CD4-positive, alpha-beta T cell treated with Interferon gamma for 1 hour (primary cell): ENCODE measurements at places on chromosomes 1 and 21.

DNA sequence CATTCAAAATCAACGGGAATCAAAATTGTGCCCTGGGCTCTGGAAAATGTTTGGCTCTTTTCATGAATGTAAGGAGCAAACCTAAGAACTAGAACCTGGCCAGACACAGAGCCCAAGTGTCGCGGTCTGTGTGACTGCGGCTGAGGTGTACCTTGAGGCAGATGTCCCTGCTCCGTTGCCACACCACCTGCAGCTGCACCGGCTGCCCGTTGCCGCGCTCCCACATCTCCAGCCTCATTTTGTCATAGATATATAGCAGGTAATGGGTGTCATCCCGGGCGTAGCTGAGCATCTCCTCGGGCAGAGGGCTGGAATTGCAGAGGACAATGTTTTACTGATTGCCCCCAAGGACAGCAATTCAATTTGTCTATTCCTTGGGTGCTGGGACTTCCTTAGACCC, 18.7 kb downstream of the EXOSC10 start:
- no peak for DNase-seq

DNA sequence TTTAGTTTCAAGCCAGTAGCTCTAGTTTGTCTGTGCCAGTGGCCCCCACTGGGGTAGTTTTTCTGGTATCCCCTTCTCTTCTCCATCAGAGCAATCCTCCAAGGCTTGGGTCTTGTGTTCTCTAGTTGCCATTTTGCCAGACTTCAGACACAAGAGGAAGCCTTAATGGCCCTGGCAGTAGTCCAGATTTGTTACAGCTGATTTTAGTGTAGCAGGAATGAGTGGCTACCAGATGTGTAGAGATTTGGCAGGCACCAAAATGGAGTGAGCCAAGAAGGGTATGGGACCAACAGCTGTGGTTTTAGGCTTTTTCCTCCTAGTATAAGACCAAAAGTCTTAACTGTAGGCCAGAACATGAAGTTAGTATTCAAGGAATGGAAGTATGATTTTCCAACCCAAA, 56.8 kb downstream of the ACP6 start:
- no peak for DNase-seq

DNA sequence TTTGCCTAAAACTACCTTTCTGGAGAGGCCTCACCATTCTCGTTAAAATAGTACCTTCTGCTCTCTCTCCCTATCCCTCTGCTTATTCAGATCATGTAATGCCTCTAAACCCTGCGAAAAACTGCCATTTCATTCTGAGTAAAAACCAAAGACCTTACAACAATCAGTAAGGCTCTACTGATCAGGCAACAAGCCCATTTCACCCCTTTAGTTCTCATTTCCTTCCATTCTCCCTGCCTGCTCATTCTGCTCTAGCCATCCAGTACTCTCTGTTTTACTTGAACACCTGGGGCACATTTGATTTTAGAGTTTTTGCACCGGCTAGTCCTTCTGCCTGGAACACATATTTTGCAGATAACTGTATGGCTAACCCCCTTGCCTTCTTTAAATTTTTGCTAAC, 187.8 kb downstream of the COQ8A start:
- no peak for DNase-seq

- DNase-seq = no peak
Measured at GRCh38 chr1:233490488-233490887, 123.4 kb upstream of the KCNK1 start.

GRCh38 chr1:41021526-41022308, at the start of gene SLFNL1:
Gene SLFNL1, minus strand, starts transcription at chr1:41021725. Its CDS starts 1,065 bp downstream, at chr1:41020660.
- DNase-seq = no peak

DNA sequence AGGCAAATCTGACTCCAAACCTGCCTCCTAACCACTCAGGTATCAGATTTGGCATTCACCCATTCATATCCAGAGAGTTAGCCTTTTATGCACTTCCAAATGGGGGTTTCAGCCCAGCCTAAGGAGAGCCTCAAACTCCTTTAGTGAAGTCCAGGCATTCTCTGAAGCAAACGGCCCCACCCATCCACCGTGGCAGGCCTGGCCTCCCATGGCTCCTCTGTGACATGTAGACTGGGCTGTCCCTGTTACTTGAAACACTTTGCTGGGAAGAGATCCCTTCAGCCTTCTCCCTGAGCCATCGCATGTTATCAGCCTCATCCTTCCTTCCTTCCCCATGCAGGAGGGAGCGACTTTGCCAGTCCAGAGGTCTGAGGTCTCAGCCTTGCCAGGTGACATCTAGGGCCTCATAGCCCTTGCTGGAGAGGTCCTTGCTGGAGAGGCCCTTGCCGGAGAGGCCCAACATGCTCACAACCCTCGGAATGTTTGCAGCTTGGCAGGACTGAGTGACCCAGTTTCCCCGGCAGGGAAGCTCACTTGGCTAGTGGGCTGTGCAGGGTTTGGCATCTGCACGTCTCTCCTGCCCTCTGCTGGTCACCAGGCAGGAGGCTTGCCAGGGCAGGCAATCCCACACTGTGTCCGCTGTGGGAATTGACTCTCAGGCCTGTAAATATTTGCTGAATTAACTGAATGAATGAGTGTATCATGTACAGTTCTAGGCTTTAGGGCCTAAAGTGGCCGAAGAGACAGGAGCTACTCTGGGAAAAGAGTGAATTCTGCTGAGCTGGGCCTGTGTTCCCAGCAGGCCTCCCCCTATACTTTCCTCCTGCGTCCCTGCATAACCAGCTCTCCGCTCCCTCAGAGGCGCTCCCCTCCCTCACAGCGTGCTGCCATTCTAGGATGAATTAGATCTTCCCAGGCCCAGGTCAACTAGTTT, 26.7 kb upstream of the RBM15 start:
- peak; percentile 74 for DNase-seq

DNA sequence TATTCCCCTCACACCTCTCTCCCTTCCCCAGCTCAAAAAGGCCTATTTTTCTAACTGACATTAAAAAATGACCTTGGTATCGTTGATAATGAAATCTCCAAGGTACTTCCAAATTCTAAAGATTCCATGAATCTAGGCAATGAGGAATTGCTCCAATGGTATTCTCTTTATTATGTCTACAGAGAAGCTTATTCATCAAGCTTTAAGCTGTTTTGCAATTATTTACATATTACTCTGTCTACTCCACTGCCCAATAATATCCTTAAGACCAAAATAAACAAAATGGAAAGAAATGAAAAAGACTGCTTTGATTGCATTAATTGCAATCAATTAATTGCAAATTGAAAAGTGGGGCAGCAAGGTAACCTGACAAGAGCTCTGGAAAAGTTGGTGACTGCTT, 7.9 kb downstream of the PLPP3 start:
- DNase-seq = no peak

DNA sequence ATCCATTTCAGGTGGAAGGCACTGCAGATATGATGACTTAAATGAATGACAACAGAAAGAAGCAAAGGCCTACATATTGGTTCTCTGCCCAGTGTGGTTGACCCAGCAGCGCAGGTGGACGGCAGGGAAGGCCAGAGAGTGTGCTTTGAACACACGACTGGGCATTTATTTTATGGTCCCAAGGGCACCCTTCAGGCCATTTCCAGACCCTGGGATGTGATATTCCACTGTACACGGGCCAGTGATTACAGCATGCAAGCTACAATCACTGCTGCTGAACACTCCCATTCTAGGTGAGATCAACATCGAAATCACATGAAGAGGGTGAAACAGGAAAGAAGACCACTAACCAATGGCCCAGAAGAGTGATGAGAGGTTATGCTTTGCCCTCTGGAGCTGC, 33.8 kb downstream of the PCNX2 start:
- DNase-seq = no peak

GRCh38 chr1:50358962-50359361, 64.3 kb downstream of the DMRTA2 start:
- no peak for DNase-seq

DNA sequence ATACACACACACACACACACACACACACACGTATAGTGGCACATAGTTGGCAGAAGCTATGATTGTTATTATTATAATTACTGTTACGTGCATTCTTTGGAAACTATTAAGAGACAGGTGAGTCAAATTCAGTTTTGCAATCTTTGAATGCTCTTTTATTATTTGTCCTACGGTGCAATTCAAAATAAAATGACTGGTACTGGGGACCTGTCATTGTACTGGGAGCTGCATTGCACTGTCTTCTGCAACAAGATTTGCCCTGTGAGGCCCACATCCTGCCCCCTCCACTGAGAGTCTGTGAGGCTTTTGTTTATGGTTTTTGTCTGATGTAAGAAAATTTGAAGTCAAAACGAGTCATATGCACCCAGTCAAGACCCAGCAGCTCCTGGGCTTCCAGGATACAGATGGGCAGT, 1.9 kb downstream of the LY9 start:
- DNase-seq = peak; percentile 52

- no peak for DNase-seq
Measured at GRCh38 chr1:84467298-84467697, 11.8 kb upstream of the RPF1 start.

DNA sequence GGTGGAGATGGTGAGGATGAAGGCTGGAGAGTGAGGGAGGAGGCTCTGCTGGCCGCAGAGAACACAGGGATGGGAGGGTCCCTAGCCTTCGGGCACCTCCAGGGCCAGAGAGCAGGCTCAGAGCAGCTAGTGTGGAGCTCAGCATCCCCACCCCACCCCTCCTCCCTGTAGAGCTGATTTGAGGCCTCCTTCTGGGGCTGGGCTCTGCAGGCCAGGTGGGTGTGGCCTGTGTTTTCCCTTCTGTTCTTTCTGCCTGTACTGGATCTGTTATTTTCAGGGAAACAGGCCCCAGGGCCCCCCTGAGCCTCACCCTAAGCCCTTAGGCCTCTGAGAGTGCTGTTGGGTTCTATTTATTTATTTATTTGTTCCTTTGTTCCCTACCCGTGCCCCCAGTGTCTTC, 44.8 kb downstream of the TMCC2 start:
- DNase-seq = no peak

DNA sequence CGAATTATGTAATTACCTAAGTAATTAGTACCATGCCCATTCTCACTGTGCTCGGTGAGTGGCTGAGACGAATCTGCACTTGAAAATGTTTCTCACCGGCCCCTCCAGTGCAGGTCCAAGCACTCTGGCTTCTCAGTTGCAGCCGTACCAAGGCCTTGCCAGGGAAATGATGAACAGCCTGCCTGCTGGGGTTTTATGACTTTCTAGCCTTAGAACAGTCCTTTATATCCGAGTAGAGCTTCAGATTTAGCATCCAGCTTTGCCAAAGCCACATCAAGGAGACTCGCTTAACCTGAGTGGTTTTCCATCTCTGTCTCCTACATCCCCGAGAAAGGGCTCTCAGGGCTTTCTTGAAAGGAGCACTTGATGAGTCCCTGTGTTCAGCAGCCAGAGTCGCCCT, 83.4 kb downstream of the GREM2 start:
- no peak for DNase-seq

GRCh38 chr1:98452162-98452561, 209.4 kb upstream of the SNX7 start:
- DNase-seq = no peak

GRCh38 chr21:43611598-43612369, 47.5 kb downstream of the HSF2BP start:
- peak; percentile 14 for DNase-seq

DNA sequence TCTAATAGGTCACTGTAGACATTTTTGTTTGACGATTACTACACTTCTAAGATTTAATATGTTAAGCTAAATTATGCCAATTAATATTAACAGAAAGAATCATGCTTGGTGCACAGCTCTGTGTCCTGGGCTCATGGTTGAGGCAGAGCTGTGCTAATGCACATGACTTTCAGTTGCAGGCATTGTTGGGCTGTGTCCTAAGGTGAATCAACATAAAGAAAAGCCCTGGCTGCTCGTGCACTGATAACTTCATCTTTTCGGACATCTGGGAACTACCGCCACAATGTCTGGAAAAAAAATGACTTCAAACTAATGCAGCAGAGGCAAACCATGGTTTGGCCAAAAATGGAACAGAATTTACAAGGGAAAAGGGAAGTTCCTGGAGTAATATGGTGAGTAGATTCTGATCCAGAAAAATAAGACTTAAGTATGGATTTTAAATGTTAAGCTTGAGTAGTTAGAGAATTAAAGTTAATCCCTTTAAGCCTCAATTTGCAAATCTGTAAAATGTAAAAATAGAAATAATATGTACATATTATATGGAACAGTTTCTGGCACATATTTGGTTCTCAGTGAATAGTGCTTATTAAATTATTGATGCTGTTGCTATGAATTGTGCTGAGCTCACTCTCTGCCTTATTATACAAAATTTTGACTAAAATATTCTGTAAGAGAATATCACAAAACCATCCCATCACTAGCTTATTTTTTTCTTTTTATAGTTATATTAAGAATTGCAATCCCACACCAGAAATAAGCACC, 186.1 kb downstream of the BRINP2 start:
- no peak for DNase-seq

- no peak for DNase-seq
Measured at GRCh38 chr1:37892151-37893047, 33.0 kb upstream of the MTF1 start.

- no peak for DNase-seq
Measured at GRCh38 chr1:163668472-163668871, 346.7 kb downstream of the NUF2 start.

- no peak for DNase-seq
Measured at GRCh38 chr1:197725044-197725443, 50.2 kb downstream of the DENND1B start.

GRCh38 chr1:2228157-2228594, at the start of gene SKI:
Gene SKI, plus strand, starts transcription at chr1:2228319. Its CDS starts 448 bp downstream, at chr1:2228767.
- no peak for DNase-seq

DNA sequence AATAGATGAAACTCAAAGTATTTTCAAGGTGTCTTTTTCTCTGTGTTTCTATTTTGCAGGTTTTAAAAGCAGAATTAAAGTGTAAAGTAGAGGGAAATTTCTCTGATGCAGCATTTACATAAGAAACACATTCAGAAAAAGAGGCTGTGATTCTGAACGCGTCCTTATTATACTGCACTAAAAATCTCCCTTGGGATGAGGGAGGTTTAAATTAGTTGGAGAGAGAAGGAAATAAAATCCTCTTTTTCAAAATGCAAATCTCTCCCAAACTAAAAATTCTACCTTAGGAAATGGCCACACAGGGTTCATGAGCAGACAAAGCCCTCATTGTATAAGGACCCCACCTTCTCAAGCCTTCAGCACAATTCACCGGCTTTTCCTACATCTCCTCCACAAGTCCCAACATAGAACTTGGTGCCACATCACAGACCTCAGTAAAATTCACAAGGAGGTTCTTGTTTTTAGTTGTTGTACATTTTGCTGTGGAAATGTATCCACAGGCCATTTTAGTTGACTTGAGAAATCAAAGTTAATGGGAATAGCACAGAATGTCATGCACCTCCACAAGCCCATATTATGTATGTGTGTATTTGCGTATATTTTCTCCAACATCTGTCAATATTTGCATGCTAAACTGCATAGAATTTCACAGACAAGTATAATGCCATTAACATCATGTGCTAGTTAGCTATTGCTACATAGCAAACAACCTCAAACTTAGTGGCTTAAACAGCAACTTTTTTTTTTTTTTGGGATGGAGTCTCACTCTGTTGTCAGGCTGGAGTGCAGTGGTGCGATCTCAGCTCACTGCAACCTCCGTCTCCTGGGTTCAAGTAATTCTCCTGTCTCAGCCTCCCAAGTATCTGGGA, 59.8 kb downstream of the MAB21L3 start:
- no peak for DNase-seq

- peak; percentile 36 for DNase-seq
Measured at GRCh38 chr1:154325583-154326545, 539 bp downstream of the ATP8B2 start.

GRCh38 chr21:33403786-33404585, 773 bp downstream of the IFNGR2 start:
- DNase-seq = no peak
